ENCODE measurements at places on chromosomes 2 and 18. TPM values are rescaled to one million over a fixed set of nuclear protein-coding genes. Genes with fewer than 3 reads are reported as not detected.
A peak's percentile ranks its signal among the peaks of the same experiment; 100 is the strongest.

DNA sequence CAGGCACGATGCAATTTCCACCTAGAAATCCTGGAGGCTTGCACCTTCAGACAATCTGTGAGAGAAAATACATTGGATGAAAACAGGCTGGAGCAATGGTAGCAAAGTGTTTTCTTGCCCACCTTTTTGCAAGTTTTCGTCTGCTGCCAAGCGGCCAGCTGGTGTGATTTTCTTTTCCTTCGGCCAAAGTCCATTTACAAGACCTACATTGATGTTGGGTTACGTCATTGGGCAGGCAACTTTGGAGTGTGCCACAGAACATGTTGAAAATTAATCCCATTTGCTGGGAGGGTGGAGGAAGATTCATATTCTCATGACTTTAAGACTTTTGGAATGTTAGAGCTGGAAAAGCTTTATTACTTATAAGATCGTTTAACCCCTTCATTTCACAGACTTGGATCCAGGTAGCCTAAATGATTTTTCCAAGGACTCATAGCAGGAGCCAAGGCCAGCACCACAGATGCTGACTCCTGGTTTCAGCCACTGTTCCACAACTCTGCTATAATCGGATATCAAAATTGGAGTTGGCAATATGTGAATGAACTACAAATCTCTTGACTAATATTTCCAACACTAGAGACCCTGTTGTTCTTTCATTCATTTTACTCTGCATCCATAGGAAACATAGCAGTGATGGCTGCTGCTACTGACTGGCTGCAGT is 352.1 kb downstream of the RND3 start:
- peak; percentile 42 for DNase-seq

Gene FBXO48
- 2.1 TPM for total RNA-seq

Gene MAP4K3
- 29.4 TPM for total RNA-seq

DNA sequence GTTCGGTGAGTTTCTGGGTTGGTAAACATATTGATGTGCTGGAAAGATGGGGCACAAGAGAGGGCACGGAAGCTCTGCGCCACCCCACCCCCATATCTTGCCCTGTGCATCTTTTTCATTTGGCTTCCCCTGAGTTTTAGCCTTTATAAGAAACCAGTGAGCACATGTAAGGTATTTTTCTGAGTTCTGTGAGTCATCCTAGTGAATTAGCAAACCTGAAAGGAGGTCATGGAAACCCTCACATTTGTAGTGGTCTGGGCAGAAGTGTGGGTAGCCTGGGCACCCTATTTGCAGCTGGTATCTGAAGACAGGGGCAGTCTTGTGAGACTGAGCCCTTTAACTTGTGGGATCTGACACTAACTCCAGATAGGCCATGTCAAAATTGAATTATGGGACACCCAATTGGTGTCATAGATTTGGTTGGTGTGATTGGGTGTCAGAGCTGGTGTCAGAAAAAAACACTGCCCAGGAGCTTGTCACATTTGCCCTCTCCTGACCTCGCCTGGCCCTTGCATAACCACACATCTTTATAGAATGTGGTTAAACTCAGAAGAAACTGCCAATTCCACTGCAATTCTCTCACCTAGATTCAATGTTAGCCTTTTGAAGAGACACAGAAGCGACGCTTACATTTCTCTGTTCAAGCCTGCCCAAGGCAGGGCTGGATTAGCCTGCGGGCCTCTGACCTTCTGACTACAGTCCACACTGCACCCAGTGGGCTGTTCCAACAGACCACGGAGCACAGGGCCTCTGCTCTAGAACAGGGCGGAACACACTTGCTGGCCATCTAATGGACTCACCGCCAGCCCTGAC is 12.0 kb upstream of the GALM start:
- DNase-seq, result no peak

DNA sequence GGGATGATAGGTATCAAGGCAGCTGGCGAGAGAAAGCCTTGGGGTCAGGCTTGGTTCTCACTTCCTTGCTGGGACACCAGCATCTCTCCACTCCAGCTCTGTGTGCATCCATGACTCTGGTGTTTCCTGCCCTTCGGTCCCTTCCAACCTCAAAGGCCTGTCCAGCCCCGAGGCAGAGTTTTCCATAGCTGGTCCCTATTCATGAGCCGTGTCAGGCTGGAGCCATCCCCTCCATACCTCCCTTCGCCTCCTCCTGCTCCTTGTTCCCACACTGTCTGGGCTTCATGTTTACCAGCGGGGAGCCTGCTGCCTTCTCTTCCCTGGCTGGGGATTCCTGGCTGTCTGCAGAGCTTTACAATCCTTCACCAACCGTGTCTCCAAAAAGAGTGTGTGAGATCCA is 51.2 kb downstream of the DYSF start:
- no peak for DNase-seq

- no peak for DNase-seq
These were observed 37.7 kb downstream of the CD28 start for GRCh38 chr2:203744091-203744490.

DNA sequence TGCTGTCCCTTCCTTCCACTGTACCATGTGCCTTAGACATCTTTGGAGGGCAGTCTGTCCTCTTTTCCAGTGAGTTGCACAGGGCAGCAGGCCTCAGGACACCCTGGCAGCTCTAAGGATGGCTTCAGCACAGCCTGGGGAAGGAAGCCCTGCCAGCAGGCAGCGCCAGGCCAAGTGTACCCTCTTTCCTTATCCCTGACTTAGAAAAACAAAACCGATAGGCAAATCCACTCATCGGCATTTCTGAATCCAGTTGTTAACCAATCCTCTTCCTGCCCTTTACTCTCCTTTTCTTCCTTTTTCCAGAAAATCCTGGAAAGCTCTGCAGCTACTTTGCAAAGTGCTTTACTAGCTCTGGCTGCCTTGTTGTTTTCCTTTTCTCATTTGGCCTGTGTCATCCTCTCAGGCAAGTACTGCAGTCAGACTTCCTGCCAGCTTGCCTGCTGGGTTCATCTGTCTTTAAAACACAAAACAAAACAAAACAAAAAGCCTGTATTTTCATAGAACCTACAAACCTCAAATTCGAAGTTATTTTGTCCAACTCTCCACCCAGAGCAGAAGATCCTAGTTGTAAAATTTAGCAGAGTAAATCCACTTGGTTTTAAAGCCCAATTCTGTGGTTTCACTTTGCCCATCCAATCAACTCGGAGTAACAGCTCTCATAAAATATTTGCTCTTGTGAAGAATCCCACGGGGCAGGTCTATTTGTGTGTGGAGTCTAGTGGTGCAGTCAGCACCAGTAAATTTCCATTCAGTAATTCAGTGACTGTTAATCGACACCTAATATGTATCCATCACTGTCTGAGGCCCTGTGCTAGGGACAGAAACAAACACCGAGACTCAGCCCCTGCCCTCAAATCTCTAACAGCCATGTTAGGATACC is 45.2 kb downstream of the PCBP1 start:
- peak; percentile 47 for DNase-seq

DNA sequence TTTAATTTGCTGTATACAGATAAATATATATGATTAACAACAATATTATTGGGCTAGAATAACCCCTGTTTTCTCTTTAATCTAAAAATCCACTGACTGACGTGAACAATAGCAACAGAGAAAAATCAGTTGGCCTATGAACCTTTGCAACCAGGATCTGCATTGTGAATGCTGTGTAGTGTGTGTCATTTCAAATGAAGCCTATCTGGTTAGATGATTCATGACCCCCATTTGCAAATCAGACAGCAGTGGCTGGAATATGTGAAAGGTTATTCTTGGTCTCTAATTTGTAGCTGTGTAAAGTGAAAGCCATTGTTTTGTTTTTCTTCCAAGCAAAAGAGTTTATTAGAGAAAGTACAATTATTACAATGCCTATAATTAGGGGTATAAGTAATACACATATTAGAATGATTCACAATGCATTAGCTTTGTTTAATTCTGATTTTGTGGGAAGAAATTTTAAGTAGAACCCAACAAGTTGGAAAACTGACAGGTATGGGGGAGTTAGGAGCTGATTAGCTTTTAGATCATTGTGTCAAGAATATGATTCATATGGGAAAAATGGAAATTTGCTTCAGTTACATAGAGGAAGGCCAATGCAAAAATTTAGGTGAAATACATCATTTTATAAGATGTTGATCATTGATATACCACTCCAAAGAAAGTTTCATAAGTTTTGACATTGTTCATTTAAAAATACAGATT is 1362.2 kb upstream of the TMEFF2 start:
- no peak for DNase-seq

- no peak for DNase-seq
These were observed 55.3 kb upstream of the ALPP start for GRCh38 chr2:232323328-232323650.

DNA sequence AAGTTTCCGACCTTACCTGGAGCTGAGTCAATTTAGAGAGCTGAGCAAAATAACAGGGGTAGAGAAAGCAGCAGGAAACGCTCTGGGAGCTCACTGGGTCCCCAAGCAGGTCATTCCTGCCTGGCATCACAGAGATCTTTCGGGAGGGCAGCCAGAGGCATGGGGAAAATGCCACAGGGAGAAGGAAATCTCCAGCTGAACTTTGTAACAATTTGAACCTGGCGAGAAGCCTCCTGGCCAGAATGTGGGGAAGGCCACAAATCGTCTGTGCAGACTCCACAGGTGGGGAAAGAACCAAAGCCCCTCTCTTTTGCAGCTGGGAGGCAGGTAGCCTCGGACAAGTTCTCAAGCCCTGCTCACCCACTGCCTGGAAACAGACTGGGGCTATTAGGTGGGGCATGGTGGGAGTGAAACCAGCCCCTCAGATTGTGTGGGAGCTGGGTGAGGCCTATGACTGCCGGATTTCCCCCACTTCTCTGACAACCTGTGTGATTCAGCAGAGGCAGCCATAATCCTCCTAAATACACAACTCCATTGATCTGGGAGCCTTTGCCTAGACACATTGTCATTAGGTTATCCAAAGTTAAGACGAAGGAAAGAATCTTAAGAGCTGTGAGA is 53.9 kb downstream of the INO80D start:
- no peak for DNase-seq

Gene VSNL1
- total RNA-seq, result 5.6 TPM

Gene SKOR2
- total RNA-seq, result not detected

GRCh38 chr2:239106966-239107365 is 259.1 kb downstream of the TWIST2 start:
- no peak for DNase-seq

GRCh38 chr2:132725148-132725547 is 55.1 kb upstream of the LYPD1 start:
- no peak for DNase-seq

- DNase-seq, result no peak
These were observed 6.1 kb upstream of the SLC35F5 start for GRCh38 chr2:113762377-113763118.

- DNase-seq, result no peak
These were observed 129.5 kb downstream of the NDUFA10 start for GRCh38 chr2:239895669-239896068.

DNA sequence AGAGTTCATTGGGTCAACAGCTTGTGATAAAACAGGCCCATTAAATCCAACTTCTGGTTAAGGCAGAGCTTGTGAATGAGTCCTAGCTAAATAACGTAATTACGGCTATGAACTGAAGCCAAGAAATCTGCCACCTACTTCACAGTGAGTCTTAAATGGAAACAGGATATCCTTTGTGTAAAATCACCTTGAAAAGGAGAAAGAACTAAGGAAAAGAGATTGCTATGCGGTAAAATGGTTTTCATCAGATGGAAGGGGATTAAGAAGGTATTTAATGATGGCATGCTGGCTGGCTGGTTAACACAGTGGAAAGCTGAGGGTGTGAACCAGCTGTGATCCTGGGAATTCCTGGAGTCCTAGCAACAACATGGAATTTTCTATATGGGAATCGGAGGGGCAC is 156.6 kb downstream of the DOK6 start:
- no peak for DNase-seq

- DNase-seq, result no peak
These were observed 14.2 kb upstream of the WIPF1 start for GRCh38 chr2:174611854-174612253.

Gene MALL
- total RNA-seq, result 561 TPM

DNA sequence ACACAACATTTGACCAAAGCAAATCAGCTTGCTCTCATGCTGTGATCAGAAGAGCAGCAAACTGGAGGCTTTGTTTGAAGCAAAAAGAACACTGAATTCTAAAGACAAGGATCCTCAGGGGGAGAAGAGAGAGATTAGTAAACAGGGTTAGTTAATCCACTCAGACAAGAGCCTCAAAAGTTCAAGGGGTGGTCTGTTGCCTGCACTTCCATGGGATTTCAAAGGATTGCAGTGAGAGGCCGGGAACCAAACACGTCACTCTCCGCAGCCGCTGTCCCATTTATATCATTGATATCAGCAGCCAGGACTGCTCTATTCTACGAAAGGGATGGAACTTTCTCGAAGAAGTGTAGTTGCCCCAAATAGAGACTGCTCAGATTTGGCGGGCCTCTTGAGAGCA is 97.8 kb upstream of the SP3 start:
- DNase-seq, result no peak

GRCh38 chr18:75010278-75010677 is 198.7 kb downstream of the PTGR3 start:
- DNase-seq, result no peak

GRCh38 chr18:38756436-38756835 is 1190.8 kb upstream of the CELF4 start:
- DNase-seq, result no peak

DNA sequence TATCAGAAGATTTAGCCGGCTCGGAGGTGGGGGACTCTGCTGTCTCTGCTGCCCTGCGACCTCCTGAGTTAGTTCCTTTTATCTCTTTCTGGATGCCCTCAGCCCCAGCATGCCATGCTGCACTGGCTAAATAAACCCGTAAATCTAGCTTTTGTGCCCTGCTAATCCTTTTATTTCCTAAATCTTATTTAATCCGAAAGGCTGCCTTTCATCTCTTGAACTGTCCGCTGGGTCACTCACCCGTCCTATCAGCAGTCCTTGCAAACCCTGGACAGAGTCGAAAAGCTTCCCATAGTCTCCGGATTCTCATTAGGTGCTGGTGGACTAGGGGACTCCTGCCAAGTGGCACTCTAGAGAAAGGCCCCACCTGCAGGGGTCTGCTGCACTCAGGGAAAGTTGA is 122.0 kb upstream of the APCDD1 start:
- DNase-seq, result no peak

Gene TRIB2
- total RNA-seq, result 3.4 TPM

GRCh38 chr2:119240311-119241204 is 16.9 kb downstream of the STEAP3 start:
- peak; percentile 69 for DNase-seq

DNA sequence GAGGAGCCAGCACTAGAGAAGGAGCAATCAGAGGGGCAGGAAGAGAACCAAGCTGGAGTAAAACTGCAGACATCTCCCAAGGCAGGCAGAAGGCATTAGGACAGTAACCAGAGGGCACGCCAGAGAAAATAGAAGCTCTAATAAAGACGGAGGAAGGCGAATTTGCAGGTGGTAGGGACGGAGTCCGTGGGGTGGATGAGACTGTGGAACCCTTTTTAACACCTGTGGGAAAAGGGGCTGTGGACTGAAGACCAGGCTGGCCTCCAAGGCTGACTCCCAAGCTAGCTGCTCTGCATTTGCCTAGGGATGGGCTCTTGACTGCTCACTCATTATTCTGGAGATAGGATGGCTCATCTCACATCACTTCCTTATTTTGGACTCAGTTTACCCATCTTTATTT is 49.5 kb downstream of the SLC4A1AP start:
- DNase-seq, result no peak

DNA sequence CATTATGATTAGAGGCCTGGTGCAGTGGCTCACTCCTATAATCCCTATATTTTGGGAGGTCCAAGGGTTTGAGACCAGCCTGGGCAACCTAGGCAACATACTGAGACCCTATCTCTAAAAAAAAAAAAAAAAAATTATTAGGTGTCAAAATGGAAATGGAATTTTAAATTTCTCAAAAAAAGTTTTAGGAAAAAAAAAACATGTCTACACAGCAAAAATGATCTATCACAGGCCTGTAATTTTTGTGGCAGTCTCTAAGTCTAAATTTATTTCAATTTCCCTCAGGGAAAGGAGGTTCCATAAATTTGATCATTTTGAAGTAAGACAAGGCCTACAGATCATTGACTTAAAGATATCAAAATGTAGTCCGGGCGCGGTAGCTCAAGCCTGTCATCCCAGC is 16.3 kb downstream of the MRPL44 start:
- DNase-seq, result no peak

All from left colon (tissue), 2 donors.